Upper lobe of left lung (tissue), 6 donors: ENCODE measurements at places on chromosomes 1 and 21. TPM values are rescaled to one million over a fixed set of nuclear protein-coding genes. Genes with fewer than 3 reads are reported as not detected.

Gene KRTAP21-2
- total RNA-seq = not detected

DNA sequence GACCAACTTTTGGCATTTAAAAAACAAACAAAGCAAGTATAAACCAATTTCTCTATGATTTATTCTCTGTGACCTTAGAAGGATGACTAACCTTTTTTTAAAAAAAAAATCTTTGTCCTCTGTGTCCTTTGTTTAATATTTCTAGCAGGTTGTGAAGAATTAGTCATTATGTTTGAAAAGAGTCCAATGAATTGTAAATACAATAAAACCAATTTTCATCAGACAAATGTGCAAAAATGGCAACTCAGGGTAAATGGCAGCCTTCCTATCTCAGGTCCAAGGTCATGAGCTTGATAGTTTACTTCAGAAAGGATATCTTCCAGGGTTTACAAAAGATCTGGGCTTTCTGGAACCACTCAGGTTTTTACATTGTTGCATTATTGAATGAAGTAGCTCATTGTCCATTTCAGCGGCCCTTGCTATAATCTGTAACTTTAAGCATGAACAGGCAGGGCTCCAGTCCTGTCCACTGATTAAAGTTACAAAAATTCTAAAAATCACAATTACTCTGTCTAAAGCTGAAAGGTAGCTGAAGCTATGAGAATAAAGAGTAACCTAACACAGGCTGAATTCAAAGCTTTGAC is 11.7 kb upstream of the MAP3K21 start:
- DNase-seq = no peak

DNA sequence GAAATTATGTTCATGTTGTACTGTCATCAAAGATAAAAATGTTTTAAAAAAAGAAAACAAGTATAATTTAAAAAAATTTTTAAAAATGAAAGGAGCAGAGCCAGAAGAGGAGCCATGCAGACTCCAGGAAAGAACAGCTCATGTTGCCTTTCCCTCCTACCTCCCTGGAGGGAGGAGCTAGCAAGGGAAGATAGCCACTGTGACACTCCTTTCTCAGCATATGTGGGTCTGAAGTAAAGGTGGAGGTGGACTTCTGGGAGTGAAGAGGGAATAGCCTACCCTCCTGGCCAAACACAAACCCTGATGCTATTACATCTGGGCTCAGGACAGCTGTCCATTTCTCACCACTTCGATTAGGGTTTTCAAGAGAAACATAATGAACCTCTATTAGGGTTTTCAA is 54.2 kb downstream of the SLC2A1 start:
- no peak for DNase-seq

GRCh38 chr1:197286634-197287033 is 18.6 kb downstream of the CRB1 start:
- no peak for DNase-seq

Gene HES3
- not detected for total RNA-seq
